HFFc6 (cell line): ENCODE measurements at places on chromosomes 6 and 20.

- DNase-seq: no peak
These were observed 70.0 kb upstream of the TOP1 start for GRCh38 chr20:40958598-40958997.

GRCh38 chr6:56475736-56476457 is 166.8 kb downstream of the DST start:
- no peak for DNase-seq

DNA sequence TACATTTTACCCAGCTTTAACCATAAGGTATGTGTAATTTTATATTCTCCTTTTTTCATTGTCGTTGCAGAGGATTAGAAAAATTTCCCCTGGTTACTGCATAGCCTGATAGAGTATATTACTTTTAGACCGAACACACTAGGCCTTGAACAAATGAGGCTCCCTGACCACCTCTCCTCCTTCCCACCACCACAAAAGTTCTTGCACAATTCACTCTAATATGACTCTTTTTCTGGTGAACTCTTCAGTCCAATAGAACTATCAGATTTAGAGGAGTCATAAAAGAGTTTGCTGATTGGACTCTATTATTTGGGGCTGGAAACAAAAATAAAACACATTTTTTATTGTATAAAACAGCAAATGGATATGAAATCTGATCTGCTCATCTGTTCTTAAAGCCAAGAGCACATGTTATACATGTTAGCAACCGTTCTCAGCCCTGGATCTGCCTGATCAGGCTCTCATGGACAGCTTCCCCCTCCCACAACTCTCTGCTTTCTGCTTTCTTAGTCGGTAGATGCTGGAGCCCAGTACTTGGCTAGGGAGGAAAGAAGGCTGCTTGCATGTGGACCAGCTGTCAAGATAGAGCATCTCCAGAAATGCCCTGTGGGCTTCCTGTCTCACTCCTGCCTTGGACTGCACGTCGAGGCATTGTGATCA is 83.5 kb downstream of the CD164 start:
- DNase-seq: no peak

DNA sequence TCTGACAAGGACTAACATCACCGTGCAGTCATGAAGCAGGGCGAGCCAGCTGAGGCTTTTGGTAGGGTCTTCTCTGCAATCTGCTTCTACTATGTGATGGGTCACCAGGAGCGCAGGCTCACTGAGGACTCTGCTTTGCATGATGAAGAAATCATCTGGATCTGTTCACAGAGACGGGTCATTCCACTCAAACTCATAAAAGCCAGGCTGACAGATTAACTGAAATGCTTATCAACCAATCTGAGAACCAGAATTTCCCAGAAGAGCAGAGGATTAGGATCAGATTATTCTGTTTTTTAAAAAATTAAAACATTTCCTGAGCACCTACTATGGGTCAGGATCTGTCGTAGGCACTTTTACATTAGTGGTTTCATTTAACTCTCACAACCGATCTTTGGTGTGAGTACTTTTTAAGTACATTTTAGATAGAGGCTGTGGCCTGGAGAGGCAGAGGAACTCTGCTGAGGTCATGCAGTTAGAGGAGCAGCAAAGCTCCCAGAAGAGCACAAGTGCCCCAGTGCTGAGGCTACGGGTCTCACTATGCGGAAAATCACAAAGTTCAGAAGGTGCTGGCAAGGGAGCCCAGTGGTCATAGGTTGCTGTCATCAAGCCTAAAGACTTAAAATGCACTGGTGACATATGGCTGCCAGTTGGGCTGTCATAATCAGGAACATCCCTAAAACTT is 109.1 kb downstream of the BACH2 start:
- no peak for DNase-seq

DNA sequence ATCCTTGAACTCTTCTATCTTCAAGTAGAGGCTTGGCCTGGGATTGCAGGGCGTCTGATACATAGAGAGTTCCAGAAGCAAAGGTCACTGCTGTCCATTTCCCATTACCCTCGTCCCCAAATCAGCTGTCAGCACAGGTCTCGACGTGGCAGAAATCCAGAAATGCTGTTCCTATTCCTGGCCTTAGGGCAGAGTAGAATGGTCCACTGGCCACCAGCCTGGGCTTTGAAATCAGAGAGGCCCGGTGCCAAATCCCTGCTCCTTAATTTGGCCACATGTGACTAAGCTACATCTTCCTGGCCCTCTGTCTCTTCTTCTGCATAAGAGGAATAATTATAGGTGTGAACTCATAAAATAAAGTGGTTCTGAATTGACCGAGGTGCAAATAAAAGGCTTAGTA is 40.9 kb upstream of the FAM83D start:
- no peak for DNase-seq

- no peak for DNase-seq
These were observed 18.0 kb downstream of the ZNF217 start for GRCh38 chr20:53575481-53576194.

DNA sequence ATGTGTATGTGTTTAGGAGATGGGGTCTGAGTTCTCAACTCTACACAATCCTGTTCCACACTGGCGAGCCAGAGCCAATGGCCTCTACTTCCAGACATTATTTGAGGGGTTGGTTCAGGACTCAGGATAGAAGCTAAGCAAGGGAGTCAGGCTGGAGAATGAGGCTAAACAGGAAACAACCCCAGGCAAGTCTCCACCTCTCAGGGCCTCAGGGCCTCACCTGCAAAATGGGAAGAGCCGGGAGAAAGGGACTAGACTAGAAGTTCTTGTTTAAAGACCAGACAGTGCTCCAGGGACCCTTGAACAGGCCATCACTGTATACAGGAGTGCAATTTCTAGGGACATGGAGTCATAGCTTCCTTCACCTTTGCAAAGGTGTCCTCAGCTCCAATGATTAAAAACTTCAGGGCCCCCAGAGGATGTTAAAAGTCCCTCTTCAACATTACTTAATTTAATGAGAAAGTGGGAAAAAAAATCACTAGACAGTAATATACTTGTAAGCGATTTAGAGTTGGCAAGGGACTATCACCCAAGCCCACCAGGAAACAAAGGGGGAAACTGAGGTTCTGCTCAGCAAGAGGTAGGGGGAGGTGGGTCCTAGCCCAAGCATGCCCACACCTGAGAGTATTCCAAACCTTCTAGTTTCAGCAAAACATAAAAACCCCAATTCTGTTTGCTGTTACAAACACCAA is 41.7 kb downstream of the ZMYND8 start:
- no peak for DNase-seq

DNA sequence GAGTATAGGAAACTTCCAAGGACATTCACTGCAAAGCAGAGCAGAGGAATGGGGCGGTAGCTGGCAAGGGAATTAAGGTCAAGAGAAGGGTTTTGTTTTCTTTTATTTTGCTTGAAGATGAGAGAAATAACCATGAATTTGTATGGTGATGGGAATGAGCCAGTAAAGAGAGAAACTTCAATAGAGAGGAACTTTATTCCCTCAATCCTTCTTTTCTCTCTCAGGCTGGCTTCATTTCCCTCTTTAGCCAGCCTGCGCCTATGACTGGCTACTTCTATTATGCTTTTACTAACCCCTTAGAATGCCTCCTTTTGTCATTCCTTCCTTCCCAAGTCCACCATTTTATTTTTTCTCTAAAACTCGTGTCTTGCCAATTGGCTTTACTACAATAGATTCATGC is 101.4 kb upstream of the CEP85L start:
- no peak for DNase-seq
